ENCODE measurements at places on chromosomes 11 and 22.

- DNase-seq: no peak
Measured at GRCh38 chr11:15629690-15630321, 515.1 kb downstream of the INSC start.

- no peak for DNase-seq
Measured at GRCh38 chr22:47921906-47922305, 1159.5 kb downstream of the TBC1D22A start.

DNA sequence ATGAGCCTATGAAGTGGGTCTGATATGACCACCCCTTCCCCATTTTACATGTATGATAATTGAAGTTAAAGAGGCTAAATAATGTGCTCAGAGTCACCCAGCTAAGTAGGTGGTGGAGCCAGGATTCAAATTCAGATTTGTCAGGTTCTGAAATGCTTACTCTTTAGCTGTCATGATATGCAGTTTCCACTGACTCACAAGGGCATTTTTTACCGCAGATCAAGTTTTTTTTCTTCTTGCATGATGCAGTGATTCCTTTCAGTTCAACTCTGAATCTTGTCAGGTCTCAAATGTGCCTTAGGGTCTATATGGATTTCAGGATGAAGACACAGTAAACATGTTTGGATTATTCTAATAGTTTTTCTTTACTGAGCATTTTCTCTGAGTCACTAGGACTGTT lies 12.6 kb upstream of the TRIM44 start:
- DNase-seq: no peak

GRCh38 chr11:68014947-68015447 lies 4.9 kb downstream of the ALDH3B1 start:
- DNase-seq: no peak

DNA sequence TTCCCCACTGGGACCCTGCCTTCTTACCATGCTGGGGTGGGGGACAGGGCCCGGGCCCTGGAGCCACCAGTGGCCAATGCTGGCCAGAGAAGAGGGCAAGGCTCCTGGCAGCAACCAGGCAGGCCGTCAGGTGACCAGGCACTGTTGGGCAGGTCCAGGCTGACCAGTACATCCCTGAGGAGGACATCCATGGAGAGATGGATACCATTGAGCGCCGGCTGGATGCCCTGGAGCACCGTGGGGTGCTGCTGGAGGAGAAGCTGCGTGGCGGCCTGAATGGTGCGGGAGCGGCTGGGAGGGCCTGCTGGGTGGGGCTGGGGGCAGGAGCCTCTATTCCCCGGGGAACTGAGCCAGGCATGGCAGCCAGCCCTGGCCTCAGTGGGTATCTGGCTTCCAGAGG lies 21.0 kb downstream of the C22orf23 start:
- no peak for DNase-seq
